ENCODE measurements at places on chromosomes 3 and 15. TPM values are rescaled to one million over a fixed set of nuclear protein-coding genes. Genes with fewer than 3 reads are reported as not detected.

DNA sequence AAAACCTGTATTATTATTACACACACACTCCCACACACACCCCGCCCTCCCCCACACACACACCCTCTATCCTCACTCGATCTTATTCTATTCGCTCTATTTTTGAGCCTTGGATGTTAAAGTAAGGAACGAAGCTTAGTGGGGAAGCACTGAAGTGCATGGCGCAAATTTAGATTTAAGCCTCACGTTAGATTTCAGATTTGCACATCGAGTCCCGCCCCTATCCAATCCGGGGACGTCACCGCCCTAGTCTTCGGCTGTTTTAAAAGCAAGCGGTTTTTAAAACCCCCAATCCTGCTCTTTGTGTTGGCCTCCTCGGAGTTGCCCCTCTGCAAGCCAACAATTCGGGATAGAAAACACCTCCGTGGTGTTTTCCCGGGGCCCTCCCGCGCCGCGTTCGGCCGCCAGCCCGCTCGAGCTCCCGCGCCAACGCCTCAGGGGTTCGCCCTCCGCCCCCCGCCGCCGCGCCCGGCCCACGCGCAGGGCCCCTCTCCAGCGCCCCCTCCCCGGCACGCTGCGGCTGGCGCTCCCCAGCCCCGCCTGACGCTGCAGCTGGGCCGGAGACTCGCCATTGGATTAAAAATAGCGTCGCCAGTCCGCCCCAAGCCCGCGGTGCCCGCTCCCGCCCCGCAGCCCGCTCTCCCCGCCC lies at the start of gene USP13:
TSS of gene USP13 (plus strand) at position 594 of the 649 bp plus-strand sequence. CDS start 186 bp downstream, outside the sequence.
- H3K4me1 ChIP-seq = peaks cover 28% of the 10 kb centered on the region
- peak within 1 kb of the TSS; percentile 88 for H3K4me3 ChIP-seq
- H3K27me3 ChIP-seq = no peaks in the 10 kb centered on the region
- H3K27ac ChIP-seq = peak within 1 kb of the TSS; percentile 85
- H3K36me3 ChIP-seq = no peaks in the 10 kb centered on the region
- DNase-seq = peak; percentile 66

GRCh38 chr3:32177702-32178198 lies 60.7 kb upstream of the CMTM8 start:
- no peaks in the 10 kb centered on the region for H3K27me3 ChIP-seq
- peaks cover 27% of the 10 kb centered on the region for H3K4me1 ChIP-seq
- H3K4me3 ChIP-seq = no peak overlapping the region
- no peaks in the 10 kb centered on the region for H3K36me3 ChIP-seq
- H3K27ac ChIP-seq = no peak overlapping the region
- DNase-seq = peak; percentile 90

- no peak overlapping the region for H3K27ac ChIP-seq
- H3K36me3 ChIP-seq = no peaks in the 10 kb centered on the region
- DNase-seq = no peak
- H3K4me1 ChIP-seq = no peaks in the 10 kb centered on the region
- no peak overlapping the region for H3K4me3 ChIP-seq
- no peaks in the 10 kb centered on the region for H3K27me3 ChIP-seq
These were observed 463.6 kb upstream of the NR2F2 start for GRCh38 chr15:95866711-95867440.

GRCh38 chr15:88604381-88605188 lies 16.6 kb upstream of the AEN start:
- peaks cover 28% of the 10 kb centered on the region for H3K27me3 ChIP-seq
- H3K4me3 ChIP-seq = no peak overlapping the region
- no peak for DNase-seq
- H3K4me1 ChIP-seq = no peaks in the 10 kb centered on the region
- no peak overlapping the region for H3K27ac ChIP-seq

GPR176 gene
- total RNA-seq = 1.7 TPM

GRCh38 chr15:46251903-46252302 lies 617.1 kb downstream of the SQOR start:
- H3K27me3 ChIP-seq = no peaks in the 10 kb centered on the region

DNA sequence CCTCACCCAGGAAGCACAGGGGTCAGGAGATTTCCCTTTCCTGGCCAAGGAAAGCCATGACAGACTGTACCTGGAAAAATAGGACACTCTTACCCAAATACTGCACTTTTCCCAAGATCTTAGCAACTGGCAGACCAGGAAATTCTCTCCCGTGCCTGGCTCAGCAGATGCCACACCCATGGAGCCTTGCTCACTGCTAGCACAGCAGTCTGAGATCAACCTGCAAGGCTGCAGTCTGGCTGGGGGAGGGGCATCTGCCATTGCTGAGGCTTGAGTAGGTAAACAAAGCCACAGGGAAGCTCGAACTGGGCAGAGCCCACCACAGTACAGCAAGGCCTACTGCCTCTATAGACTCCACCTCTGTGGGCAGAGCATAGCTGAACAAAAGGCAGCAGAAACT lies 567.3 kb upstream of the LMCD1 start:
- H3K4me3 ChIP-seq = no peak overlapping the region
- DNase-seq = no peak
- H3K27ac ChIP-seq = no peak overlapping the region
- H3K36me3 ChIP-seq = no peaks in the 10 kb centered on the region
- H3K4me1 ChIP-seq = no peaks in the 10 kb centered on the region
- no peaks in the 10 kb centered on the region for H3K27me3 ChIP-seq

GRCh38 chr3:179842061-179842460 lies 189.2 kb downstream of the USP13 start:
- DNase-seq = no peak
- H3K4me3 ChIP-seq = no peak overlapping the region
- no peaks in the 10 kb centered on the region for H3K27me3 ChIP-seq

GRCh38 chr3:101484805-101485620 lies 28.0 kb downstream of the SENP7 start:
- no peak overlapping the region for H3K27ac ChIP-seq
- H3K4me3 ChIP-seq = peak overlapping the region; percentile 39
- no peaks in the 10 kb centered on the region for H3K36me3 ChIP-seq
- peaks cover 17% of the 10 kb centered on the region for H3K4me1 ChIP-seq
- H3K27me3 ChIP-seq = no peaks in the 10 kb centered on the region

GRCh38 chr3:71652781-71653413 lies 69.4 kb upstream of the FOXP1 start:
- peak; percentile 4 for DNase-seq
- peaks cover 2% of the 10 kb centered on the region for H3K4me1 ChIP-seq
- H3K4me3 ChIP-seq = no peak overlapping the region
- no peaks in the 10 kb centered on the region for H3K27me3 ChIP-seq
- H3K27ac ChIP-seq = no peak overlapping the region

- H3K4me1 ChIP-seq = no peaks in the 10 kb centered on the region
- H3K4me3 ChIP-seq = no peak overlapping the region
- H3K27me3 ChIP-seq = peaks cover 26% of the 10 kb centered on the region
- no peak for DNase-seq
- H3K36me3 ChIP-seq = no peaks in the 10 kb centered on the region
These were observed 116.6 kb downstream of the SEC22A start for GRCh38 chr3:123318374-123318773.

DNA sequence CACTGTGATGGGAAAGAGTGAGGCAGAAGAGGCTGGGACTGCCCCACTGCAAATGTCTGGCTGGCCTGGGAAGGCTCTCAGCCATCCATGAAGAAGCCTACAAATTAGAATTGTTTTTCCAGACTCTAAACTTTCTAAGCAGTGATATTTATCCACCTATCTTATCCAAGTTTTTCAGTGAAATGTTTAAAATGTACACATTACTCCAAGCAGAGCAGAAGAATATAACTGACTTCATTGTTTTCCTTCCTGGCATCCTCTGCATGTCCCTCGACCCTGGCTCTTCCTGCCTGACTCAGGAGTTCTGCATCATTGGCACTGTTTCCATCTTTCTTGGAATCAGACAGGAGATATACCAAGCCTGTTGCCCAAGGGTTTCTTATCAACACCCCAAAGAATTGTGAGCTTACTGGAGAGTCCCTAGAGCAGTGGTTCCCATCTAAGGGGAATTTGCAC lies 401.5 kb upstream of the PROK2 start:
- no peak for DNase-seq
- no peak overlapping the region for H3K4me3 ChIP-seq
- H3K27ac ChIP-seq = no peak overlapping the region
- no peaks in the 10 kb centered on the region for H3K36me3 ChIP-seq
- H3K27me3 ChIP-seq = peaks cover 15% of the 10 kb centered on the region
- H3K4me1 ChIP-seq = peaks cover 3% of the 10 kb centered on the region

DNA sequence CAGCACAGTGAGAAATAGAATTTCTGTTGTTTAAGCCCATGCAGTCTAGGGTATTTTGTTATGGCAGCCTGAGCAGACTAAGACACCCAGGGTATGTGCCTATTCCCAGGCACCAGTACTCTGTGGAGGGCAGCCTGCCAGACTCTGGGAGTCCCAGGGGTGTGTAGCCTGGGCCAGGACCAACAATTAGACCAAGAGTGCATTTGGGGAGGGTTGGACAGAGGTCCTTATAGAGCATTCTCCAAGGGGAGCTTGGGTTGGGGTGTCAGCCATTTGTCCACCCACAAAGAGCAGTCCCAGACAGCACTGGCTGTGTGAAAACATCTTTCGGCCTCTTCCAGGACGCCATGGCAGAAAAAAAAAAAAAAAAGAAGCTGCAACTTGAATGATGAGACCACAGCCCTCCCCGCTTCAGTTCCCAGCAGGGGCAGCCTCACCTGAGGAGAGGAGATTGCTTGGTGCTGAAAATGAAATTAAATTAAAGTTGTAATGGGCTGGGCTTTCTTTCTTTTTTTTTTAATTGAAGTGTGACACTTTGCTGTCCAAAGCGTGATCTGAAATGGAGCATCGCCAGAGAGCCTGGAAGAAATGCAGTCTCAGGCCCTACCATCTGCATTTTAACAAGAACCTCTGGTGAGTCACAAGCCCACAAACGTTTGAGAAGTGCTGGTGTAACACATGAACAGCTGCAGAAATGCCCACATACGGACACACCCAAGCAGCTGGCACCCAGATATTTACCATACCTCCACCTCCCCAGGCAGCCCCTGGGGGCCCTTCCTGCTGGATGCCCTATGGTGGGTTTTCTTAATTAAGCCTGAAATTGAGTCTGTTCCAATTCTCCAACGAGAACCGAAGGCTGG lies 21.3 kb upstream of the CAV3 start:
- no peaks in the 10 kb centered on the region for H3K27me3 ChIP-seq
- DNase-seq = no peak
- no peaks in the 10 kb centered on the region for H3K36me3 ChIP-seq
- H3K4me3 ChIP-seq = no peak overlapping the region
- H3K27ac ChIP-seq = no peak overlapping the region

DNA sequence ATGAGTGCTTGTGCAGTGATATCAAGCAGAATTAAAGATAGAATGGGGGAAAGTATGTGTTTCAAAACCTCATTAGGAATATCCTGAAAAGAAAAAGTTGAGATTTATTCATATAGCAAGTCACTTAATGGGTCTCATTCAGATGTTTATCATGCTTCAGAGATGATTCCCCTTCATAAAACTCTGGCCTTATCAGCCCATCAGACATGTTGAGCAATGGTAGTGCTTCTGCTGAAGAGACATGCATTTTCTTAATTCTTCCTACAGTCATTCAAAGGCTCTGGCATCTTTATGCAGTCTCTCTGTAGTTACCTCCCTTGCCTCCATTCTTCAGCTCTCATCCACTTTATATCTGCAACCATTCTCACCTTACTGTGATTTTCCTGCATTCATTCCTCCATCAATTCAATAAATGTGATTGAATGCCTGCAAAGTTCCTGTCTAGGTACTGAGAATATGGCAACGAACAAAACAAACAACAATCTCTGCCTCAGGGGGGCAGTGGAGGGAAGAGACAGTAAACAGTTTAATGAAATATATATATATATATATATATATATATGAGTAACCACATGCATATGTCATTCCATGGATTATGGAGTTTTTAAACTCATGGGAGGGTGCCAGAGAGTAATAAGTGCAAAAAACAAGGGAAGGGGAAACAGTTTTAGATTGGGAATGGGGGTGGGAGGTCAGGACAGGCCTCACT lies 138.5 kb downstream of the NECTIN3 start:
- no peaks in the 10 kb centered on the region for H3K27me3 ChIP-seq
- no peaks in the 10 kb centered on the region for H3K4me1 ChIP-seq
- no peak overlapping the region for H3K27ac ChIP-seq

GRCh38 chr15:99137111-99137546 lies 32.2 kb downstream of the SYNM start:
- no peak overlapping the region for H3K4me3 ChIP-seq
- no peak for DNase-seq
- no peaks in the 10 kb centered on the region for H3K36me3 ChIP-seq

PLCB2 gene
- 2.8 TPM for total RNA-seq
